CD4-positive, alpha-beta T cell (primary cell): ENCODE measurements at places on chromosomes 1 and 21.
A peak's percentile ranks its signal among the peaks of the same experiment; 100 is the strongest.

GRCh38 chr1:23868557-23869016 is 497 bp upstream of the FUCA1 start:
- DNase-seq, result no peak

GRCh38 chr1:112720800-112721199 is 5.7 kb upstream of the PPM1J start:
- DNase-seq, result no peak

DNA sequence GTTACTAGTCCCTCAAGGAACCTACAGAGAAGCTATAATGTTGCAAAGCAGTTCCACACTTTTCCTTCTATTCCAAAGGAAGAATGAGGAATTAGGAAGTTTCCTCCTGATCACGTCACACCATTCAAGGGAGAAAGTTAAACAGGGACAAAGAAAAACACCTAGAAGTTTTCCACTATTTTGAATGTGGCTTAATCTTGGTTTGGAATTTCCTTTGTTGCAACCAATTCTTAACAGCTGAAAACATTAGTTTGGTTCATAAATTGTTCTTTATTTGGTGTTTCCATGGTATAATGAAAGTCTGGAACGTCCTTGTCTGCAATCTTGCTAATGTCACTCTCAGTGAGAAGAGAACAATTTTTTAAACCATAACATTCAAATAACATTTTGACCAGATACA is 8.4 kb downstream of the MNDA start:
- DNase-seq, result no peak

DNA sequence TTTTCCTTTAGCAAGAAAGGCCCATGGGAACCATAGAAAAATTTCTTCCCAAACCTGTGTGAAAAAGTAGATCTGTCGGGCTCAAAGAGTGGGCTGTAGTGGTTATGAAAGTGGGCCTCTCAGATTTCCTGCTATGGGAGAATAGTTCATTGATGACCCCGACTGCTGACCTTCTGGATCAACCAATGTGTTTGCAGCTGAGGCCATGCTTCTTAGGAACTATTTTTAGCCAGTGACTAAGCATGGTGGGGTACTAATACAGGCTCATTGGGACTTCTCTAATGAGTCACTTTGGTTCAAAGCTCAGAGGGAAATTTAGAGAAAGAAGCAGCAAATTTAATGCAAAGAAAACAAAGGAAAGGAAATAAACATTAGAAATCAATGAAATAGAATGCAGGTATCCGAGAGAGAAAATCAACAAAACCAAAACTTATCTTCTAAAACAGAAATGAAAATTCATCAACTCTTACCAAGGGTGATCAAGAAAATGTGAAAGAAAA is 12.6 kb upstream of the PSMA5 start:
- no peak for DNase-seq

GRCh38 chr1:205137901-205138300 is 16.1 kb upstream of the RBBP5 start:
- DNase-seq, result no peak

GRCh38 chr1:183778045-183778444 is 26.9 kb upstream of the RGL1 start:
- no peak for DNase-seq

DNA sequence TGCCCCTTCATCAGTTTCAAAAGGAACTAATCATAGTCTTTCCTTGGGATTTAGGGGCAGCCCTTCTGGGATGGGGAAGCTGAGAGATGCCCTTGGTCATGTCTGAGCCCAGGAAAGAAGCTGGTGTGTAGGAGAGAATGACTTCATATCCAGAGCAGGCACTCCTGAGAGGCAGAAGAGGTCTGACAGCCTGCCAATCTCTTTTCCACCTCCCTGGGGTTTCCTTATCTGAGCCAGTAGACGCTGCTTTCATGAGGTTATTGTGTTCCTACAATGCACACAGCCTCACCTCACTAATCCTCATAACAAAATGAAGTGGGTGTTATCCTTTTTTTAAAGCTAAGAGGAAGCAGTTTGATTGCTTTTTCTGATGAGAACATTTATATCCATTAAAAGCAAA is 14.1 kb downstream of the ROR1 start:
- DNase-seq, result no peak

DNA sequence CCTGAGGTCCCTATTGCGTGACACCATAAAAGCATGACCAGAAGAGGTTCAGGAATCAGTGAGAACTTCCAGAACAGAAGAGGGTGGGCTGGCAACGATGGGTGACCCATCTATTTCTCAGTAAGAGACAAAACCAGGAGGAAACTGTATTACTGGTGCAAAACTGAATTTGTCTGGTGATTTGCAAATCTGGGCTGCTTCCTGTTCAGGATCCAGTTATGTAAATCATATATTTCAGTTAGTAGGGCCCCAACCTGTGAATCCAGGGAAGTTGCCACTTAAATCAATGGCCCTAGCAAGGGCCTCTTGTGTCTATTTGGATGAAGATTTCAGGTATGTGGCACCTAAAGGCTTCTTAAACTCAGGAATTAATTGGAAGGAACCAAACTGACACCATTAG is 23.1 kb upstream of the SMAP2 start:
- no peak for DNase-seq

GRCh38 chr1:30773722-30774358 is 16.3 kb upstream of the LAPTM5 start:
- no peak for DNase-seq

DNA sequence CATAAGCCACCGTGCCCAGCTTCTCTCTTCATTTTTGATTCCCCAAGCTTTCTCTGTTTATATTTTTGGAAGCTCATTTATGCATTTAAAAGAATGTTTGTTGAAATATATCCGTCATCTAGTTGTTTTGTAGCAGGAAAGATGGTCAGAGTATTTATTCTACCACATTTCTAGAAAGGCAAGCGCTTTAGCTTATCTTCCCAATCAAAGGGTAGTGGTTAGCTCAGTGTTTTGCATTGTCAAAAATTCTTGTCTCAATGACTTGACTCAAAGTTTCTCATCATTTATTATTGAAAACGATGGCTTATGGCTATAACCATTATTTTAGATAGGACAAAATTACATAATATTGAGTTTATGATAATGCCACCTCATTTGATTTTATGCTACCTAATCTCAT is 116.1 kb upstream of the ZP4 start:
- DNase-seq, result no peak

- DNase-seq, result no peak
Measured at GRCh38 chr1:175319912-175320230, 127.3 kb upstream of the KIAA0040 start.

DNA sequence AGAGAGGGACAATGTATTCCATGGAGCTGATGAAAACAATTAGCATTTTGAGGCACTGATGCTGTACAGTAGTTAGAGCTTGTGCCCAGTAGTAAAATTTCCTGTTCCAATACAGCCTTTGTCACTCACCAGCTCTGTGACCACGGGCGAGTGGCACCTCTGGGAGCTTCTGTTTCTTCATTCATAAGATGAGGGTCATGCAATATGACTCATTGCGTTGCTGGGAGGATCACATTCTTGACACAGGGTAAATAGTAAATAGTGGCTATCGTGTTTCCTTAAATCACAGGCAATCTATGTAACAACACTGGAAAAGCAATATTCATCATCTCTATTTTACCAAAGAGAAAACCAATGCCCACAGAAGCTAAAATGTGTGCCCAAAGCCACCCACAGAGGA is 4.5 kb upstream of the LRRC52 start:
- no peak for DNase-seq

DNA sequence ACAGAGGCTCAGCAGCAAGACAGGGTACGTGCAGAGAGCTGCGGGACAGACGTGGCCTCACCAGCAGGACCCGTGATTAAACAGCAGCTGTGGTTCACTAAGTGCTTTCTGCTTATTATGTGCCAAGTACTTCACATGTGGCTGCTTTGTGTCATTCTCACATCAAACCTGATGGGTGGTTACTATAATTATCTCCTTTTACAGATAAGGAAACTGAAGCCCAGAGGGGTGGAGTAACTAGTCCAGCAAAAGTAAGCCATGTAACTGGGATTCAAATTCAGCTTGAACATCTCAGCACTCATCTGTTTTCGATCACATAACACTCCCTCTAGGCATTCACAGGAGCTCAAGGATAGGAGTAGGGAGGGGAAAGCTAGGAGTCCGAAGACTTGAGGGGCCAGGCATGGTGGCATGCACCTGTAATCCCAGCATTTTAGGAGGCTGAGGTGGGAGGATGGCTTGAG is 50.8 kb upstream of the CLIC4 start:
- DNase-seq, result no peak

DNA sequence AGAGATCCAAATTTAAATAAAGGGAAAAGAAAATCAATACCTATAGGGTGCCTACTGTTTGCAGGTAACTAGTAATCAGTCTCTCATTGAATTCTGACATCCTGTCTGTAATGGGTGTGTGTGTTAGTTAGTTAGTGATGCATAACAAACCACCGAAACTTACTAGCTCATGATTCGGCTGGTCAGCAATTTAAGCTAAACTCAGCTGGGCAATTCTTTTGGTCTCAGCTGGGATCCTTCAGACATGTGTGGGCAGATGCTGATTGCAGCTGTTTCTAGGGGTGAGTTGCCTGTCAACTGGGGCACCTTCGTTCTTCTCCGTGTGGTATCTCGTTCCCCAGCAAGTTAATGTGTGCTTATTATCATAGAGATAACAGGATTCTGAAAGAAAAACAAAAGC is 40.2 kb upstream of the ZNF124 start:
- DNase-seq, result no peak

- DNase-seq, result no peak
Measured at GRCh38 chr1:53620061-53620855, 118.7 kb downstream of the GLIS1 start.

GRCh38 chr21:32534113-32534512 is 51.2 kb downstream of the TCP10L start:
- DNase-seq, result no peak

DNA sequence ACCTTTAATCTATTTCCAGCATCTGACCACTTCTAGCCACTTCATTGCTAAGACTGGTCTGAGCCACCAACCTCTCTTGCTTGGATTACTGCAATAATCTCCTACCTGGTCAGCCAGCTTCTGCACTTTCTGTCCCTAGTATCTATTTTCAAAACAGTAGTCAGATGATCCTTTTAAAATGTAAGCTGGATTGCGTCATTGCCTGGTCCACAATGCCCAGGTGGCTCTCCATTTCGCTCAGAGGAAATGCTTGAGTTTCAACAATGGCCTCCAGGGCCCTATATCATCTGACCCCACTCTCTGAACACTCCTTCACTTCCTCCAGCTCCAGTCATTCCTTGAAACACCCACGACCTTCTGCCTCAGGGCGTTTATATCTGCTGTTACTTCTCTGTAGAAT is 2.3 kb downstream of the FYB2 start:
- no peak for DNase-seq

GRCh38 chr1:226952118-226952441 is 12.0 kb downstream of the COQ8A start:
- DNase-seq, result no peak

DNA sequence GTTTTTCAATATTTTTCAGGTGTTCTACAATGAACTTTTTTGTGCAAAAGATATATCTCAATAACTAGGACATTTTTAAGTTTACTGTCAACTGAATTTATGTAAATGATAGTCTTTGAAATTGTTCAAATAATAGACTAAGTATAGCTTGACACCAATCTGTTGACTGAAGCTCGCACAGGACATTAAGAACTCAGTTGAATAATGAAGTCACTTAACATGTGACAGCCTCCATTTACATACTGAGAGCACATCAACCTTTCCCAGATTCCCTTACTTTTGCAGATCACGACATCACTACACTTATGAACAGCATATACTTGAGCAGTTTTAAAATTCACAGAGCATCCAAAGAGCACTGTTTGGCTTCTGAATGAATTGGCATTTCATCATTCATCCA is 268.2 kb downstream of the LRRC7 start:
- DNase-seq, result no peak

DNA sequence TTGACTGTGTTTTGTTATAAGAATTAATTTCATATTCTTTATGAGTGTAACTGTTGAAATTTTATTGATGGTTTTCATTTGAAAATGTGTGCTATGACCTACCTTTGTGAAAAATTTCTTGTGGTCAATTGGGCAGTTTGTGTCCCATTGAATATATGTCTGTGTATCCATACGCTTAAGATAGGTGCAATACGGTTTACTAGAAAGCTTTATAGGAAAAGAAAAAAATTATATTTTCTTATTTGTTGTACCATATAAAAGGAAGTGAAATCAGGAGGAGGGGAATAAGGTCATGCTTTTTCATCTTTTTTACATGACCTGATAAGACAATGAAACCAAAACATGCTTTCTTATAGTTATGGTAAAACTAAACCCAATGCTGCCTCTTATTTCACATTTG is 807.7 kb downstream of the USP25 start:
- no peak for DNase-seq

- DNase-seq, result no peak
Measured at GRCh38 chr1:1962752-1963151, 40.8 kb downstream of the CFAP74 start.

- no peak for DNase-seq
Measured at GRCh38 chr1:152190589-152190988, 31.6 kb upstream of the RPTN start.

- DNase-seq, result no peak
Measured at GRCh38 chr1:168719306-168720111, 9.5 kb downstream of the DPT start.

DNA sequence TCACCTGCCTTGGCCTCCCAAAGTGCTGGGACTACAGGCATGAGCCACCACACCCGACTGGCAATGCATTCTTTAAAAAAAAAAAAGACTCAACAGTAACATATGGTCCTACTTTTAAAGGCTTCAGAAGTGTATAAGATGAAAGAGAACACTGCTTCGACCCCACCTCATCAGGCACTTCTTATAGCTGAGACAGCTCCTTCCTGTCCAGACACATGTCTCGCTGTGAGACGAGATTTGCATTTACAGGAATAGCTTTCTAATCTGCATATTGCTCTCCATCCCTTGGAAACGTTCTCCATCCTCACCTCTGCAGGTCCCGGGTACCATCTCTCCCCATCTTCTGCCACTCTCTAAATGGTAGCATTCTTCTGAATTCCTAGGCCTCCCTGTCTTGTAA is 6.7 kb downstream of the AZIN2 start:
- no peak for DNase-seq

- DNase-seq, result no peak
Measured at GRCh38 chr1:204376919-204377799, 17.4 kb upstream of the PLEKHA6 start.

- DNase-seq, result no peak
Measured at GRCh38 chr1:117209094-117209493, 1.6 kb downstream of the VTCN1 start.

GRCh38 chr1:36367798-36368197 is 17.9 kb downstream of the STK40 start:
- DNase-seq, result no peak

- peak; percentile 43 for DNase-seq
Measured at GRCh38 chr21:42061195-42061985, 9.7 kb upstream of the UMODL1 start.

- DNase-seq, result no peak
Measured at GRCh38 chr1:40267767-40268187, 9.7 kb downstream of the ZMPSTE24 start.

- no peak for DNase-seq
Measured at GRCh38 chr1:190752131-190752530, 274.5 kb upstream of the BRINP3 start.

- no peak for DNase-seq
Measured at GRCh38 chr1:241323514-241324195, 33.4 kb downstream of the RGS7 start.
